ENCODE measurements at places on chromosomes 3 and 15.

DNA sequence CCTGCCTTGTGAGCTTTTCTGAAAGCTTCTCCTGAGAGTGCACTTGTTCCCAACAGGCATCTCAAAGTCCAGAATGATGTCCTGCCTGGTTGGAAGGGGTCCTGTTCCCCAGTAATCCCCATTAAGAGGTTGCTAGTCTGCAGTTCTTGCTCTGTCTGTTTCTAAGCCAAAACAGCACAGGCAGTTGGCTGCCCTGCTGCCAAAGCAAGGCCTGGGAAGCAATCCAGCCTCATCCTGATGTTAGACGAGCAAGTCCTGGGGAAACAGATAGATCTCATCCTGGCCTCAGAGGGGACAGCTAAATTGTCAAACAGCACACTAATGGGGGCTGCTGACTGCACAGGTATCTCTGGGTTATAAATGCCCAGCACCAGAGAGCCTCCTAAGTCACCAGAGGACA is 198.0 kb downstream of the EPHB1 start:
- no peak for DNase-seq

GRCh38 chr3:39280571-39280970 is 735 bp upstream of the CX3CR1 start:
- no peak for DNase-seq

GRCh38 chr15:63727542-63727941 is 106.2 kb downstream of the HERC1 start:
- no peak for DNase-seq

DNA sequence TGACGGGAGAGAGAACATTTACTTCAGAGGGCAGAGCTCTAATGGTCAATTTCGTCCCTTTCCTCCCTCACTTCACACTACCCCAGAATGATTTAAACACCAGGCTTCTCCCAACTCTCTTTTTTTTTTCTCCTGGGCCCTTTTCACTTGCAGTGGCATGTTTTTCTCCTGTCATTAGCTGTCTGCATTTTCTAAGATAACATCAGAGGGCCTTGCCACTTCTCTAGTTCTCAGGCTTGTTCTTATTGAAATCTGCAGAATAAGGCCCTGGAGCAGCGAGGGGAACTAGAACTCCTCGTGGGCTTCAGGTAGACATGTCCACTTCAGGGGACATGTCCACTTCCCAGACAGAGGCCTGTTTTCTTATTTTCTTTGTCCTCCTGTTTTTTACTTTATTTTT is 514.4 kb upstream of the TBL1XR1 start:
- no peak for DNase-seq

- no peak for DNase-seq
Measured at GRCh38 chr3:124997303-124998246, 58.2 kb downstream of the HEG1 start.

GRCh38 chr3:71310980-71311660 is 272.4 kb downstream of the FOXP1 start:
- no peak for DNase-seq

- no peak for DNase-seq
Measured at GRCh38 chr3:14496351-14496750, 43.8 kb downstream of the GRIP2 start.

GRCh38 chr3:120440001-120440703 is 10.6 kb downstream of the FSTL1 start:
- no peak for DNase-seq

DNA sequence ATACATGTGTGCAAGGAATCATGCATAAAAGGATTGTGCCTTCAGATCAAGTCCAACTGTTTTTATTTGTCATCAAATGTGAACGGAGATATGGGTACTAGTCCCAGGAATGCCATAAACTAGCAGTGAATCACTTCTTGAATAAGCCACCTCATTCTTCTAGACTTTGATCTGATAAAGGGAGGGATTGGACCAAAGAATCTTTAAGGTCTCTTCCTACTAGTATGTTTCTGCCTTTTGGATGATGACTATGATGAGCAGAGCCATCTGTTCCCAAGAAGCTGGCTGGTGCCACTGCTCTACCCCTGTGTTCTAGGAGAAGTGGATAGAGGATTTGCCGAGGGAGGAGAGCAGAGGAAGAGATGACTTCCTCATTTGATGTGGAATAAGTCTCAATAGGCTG is 28.8 kb upstream of the UACA start:
- DNase-seq: no peak

DNA sequence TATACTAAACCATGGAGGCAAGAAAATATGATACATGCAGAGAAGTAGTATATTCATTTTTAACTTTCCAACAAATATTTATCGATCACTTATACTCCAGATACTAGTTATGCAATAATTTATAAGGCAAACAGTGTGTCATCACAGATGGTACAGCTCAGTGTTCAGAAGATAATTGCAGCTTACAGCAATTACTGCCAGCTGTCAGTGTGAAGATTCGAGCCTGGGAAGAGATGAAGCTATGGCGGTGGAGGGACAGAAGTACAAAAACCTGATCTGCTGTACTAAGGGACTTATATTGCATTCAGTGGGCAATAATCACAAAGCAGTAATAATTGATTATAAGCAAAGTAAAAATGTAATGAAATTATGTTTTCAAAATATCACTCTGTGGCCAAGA is 170.6 kb upstream of the EPHA3 start:
- no peak for DNase-seq

DNA sequence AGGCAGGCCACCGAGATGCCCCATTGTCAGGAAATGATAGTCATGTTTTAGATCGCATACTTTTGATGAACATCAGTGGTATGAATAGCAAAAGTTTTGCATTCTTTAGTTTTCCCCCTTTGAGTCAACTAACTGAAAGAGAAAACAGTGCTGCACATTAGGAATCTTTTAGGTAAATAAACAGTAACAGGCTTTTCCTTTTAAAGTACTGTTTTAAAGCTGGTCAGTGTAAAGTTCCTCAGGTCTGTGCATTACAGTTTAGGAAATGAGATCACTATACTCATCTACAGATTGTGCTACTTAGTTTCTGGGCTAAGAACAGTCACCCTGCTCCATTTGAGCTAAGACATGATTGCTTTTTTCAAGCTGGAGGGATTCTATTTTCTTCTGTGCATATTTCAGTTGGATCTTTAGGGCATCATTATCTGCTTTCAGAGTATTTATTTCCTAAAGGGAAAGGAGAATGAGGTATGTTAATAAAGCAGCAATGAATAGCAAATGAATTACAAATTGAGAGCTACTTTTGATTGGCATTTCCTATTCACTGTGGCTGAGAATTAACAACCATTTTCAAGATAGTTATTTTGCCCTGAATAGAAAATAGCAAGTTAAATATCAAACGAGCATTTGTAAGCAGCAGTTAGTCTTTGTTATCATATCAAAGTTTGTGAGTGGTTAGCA is 36.5 kb downstream of the FAM98B start:
- no peak for DNase-seq

GRCh38 chr15:95025924-95026728 is 794.8 kb downstream of the MCTP2 start:
- DNase-seq: no peak

- peak; percentile 99 for DNase-seq
Measured at GRCh38 chr3:49021213-49021812, 608 bp upstream of the NDUFAF3 start.

- DNase-seq: no peak
Measured at GRCh38 chr15:100999369-100999768, 80.2 kb downstream of the LRRK1 start.

Data from activated T-cell treated with anti-CD3 and anti-CD28 coated beads for 48 hours (primary cell).